HS-5 (cell line): ENCODE measurements at places on chromosomes 12 and 14.
A peak's percentile ranks its signal among the peaks of the same experiment; 100 is the strongest.

DNA sequence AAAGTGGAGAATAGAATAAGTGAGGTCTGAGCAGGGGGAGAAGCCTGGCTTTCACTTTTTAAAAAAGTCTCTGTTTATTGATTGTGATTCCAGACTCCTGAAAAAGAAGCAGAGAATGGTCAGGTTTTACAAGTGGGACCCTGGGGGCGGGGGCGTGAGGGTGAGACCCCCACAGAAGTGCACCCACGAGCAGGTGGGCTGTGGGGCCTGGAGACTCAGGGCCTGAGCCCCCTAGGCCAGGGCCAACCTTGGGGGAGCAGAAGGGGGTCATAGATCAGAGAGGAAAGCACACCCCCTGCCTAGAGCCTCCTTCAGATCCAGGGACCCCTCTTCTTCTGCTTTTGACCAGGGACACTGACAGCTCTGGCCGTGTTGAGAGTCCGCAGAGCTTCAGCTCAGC, 180.3 kb downstream of the ADGRD1 start:
- no peak for DNase-seq

- no peak for DNase-seq
These were observed 33.0 kb downstream of the IQSEC3 start for GRCh38 chr12:99605-100004.

GRCh38 chr14:36424478-36425102, 95.4 kb downstream of the NKX2-1 start:
- no peak for DNase-seq

- DNase-seq: peak; percentile 15
These were observed 103.3 kb downstream of the RBM19 start for GRCh38 chr12:113862590-113863454.

GRCh38 chr14:26204728-26205479, 392.9 kb downstream of the NOVA1 start:
- no peak for DNase-seq

DNA sequence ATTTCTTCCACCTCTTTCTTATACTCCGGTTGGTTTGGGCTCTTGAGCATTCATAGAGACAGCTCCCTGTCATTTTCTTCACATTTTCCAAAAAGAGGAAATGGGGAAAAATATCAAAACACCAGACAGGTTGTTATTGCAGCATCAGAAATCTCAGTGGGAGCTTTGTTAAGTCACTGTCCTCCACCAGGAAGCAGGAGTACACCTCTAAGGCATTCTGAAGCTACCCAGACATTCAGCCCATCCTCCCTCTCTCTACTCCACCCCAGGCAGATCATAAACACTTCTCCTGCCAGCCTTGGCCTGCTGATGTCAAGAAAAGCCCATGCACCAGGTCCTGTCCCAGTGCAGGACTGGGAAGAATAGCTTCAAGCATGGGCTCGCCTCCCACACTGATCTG, 1198.3 kb downstream of the VRK1 start:
- DNase-seq: no peak

- no peak for DNase-seq
These were observed 1123.6 kb upstream of the SEL1L start for GRCh38 chr14:82657186-82657675.

GRCh38 chr12:106091446-106091820, 47.3 kb downstream of the NUAK1 start:
- no peak for DNase-seq

GRCh38 chr14:104993808-104994591, 8.4 kb downstream of the CLBA1 start:
- DNase-seq: no peak

DNA sequence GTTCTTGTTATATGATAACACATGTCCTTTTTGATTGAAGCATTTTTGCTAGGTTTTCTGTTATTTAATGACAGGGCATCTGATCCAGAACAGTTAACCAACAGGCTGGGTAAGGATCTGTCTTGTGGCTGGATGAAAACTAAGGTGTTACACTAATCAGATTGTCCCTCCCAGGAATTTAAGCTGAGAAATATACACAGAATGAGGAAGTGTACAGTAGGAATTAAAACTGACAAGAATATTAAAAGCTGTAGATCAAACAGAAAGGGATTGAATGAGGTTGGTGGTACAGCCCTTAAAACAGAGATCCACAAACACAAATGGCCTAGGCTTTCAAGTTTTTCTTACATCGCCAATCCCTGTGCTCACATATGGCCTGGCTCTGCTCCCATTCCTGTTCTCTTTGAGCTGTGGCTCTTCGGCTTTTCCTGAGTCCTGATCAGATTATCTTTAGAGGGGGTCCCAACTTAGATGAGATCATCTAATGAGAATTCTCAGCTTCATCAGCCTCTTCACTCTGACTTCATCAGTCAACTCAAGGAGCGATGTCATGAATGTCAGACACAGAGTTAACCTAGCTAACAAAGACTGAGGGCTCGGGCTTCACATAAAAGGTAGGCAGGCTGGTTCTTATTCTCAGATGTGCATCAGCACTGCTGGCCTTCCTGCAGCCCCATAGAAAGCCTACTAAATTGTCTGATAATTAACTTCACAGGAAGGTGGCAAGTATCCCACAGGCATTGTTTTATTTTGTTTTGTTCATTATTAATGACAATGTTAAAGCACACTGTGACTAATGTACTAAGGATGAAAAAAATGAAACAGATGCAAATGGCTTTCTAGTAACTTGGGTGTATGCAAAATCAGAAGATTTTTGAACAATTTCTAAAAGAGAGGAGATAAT, 11.4 kb downstream of the PYGL start:
- no peak for DNase-seq

GRCh38 chr14:68442828-68443629, 349.8 kb downstream of the ZFP36L1 start:
- DNase-seq: no peak

- DNase-seq: no peak
These were observed 524 bp downstream of the KMT5A start for GRCh38 chr12:123384318-123384993.

GRCh38 chr12:126219654-126220279, 1154.5 kb downstream of the AACS start:
- DNase-seq: peak; percentile 37

GRCh38 chr12:1540690-1541089, 53.7 kb downstream of the FBXL14 start:
- no peak for DNase-seq

DNA sequence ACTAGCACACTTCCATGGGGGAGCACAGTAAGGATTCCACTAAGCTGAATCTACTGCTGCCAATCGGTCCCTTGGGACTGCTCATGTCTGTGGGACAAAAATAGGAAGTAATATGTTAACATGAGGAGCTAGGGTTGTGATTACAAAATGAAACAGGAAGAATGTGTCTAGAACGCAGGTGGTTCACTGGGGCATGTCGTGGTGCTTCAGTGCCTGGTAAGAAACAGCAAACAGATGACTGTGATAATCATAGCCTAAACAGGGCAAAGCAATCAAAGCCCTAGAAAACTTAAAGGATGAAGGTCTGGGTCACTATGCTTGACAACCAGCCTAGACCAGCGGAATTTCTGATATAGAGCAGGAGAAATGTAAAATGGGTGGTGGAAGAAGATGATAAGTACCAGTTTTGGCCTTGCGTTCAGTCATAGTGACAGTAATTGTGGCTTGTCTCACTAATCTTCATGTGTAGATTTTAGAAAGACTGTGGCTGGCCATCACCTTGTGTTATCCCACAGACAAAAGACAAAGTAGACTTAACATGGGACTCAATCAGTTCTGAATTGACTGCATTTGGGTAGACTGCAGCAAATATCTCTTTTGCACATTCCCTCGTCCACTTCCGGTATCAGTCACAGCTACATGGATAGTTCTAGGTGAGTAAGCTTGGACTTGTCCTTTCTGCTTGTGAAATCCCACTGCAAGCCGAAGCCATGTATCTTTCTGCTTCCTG, 51.4 kb downstream of the WASHC3 start:
- no peak for DNase-seq

GRCh38 chr12:98741556-98742265, 96.6 kb downstream of the APAF1 start:
- DNase-seq: no peak

DNA sequence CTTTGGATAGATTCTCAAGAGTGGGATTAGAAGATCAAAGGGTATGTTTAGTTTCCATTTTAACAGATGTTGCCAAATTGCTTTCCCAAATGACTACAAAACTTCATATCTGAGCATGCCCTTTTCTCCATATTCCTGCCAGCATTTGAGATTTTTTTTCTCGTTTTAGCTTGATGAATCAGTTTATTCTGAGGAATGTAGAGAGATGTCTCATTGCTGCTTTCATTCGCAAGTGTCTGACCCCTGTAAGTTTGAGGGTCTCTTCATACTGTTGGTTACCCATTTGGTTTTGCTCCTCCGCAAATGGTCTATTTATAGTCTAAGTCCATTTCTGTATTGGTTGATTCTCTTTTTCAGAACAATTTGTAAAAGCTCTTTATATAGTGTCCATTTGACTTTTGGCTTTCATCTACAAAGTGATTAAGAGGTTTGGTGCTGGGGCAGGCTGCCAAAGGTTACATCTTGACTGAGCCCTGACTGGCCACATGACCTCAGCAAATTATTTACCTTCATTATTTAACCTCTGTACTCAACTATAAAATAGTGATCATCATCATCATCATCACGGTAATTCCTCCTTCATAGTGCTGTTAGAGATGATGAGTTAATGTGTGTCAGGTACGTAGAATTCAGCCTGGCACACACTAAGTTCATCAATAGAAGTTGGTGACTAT, 33.6 kb downstream of the HCAR2 start:
- peak; percentile 86 for DNase-seq

DNA sequence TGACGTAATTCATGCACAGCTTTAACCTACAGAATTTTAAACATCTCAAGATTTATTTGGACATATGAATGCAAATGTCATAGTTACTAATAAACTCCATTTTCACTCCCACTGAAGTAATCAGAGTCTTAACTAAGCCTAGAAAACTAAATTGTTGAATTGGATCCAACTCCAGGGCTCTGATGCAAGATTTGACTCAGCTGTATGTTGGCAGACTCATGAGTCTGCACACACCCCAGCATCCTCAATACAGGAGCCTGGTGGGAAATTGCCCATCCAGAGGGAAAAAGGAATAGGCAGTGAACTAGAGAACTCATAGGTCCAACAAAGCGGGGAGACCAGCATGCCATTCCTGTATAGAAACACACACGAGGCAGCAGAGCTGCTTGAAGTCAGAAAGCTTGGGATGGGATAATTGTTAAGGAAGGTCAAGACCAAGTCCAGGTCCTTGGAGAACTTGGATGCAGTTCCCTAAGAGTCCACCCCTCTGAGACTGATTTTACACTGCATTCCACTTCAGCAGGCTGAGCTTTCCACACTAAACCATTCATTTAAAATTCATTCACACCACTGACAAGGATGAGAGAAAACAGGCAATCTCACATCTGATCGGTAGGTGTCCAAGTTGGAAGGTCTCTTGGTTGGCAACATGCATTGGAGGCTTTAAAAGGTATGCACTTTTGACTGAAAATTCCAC, 14.4 kb downstream of the TMTC1 start:
- DNase-seq: peak; percentile 84

GRCh38 chr12:11998944-11999315, 71.8 kb upstream of the BCL2L14 start:
- no peak for DNase-seq

GRCh38 chr12:14871247-14871646, 14.4 kb downstream of the MGP start:
- DNase-seq: no peak

DNA sequence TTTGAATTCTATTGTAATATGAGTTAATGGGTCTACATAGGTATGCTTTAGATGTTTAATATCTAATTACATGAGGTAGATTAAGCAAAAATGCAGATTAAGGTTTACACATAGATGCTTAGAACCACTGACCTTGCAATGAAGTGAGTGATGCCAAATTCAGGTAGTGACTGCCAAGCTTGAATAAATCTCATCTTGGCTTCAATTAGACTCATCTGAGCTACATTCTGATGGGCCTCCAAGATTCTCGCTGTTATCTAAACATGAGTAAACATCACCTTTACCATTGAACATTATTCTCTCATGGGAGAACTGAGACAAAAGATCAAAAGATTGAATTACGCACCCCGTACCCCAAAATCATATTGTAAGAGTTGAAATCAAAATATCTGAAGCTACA, 68.8 kb upstream of the GNPNAT1 start:
- DNase-seq: no peak

DNA sequence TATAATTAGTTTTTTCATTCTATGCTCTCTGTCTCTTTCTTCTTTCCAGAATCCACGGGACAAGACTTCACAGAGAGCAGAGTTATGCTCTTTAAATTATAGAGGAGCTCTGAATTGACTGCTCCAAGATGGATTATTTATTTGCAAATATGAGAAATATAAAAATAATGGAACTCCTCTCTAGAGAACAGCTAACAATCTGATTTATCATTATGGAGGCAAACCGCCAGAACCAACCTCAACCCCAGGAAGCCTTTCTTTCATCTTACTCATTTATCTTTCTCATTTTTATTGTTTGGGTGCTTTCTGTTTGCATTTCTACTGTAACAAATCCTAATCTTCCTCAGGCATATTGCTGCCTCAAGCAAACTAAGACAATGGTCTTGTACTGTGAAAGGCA, 216.5 kb downstream of the C12orf50 start:
- DNase-seq: no peak

DNA sequence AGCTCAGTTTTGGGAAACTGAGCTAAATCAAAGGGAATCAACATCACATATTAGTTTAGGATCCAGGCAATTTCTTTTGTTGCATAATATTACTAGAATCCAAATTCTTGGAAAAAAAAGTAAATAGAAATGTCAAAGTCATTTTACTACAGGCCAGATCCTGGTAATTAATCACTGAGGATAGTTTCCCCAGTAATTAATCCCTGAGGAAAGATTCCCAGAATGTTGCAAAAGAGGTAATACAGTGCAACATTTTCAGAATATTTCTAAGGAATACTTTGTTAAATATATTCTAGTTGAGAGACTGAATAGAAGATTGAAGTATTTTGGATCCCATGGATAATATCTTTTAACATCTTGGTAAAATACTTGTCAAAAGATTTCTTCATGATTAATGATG, 207.0 kb upstream of the GARIN2 start:
- no peak for DNase-seq

- no peak for DNase-seq
These were observed 5.8 kb downstream of the CTDSP2 start for GRCh38 chr12:57840726-57841125.

GRCh38 chr12:110957159-110957558, 36.8 kb upstream of the MYL2 start:
- no peak for DNase-seq

GRCh38 chr12:67988601-67989021, 636 bp upstream of the IFNG-AS1 start:
- DNase-seq: no peak

DNA sequence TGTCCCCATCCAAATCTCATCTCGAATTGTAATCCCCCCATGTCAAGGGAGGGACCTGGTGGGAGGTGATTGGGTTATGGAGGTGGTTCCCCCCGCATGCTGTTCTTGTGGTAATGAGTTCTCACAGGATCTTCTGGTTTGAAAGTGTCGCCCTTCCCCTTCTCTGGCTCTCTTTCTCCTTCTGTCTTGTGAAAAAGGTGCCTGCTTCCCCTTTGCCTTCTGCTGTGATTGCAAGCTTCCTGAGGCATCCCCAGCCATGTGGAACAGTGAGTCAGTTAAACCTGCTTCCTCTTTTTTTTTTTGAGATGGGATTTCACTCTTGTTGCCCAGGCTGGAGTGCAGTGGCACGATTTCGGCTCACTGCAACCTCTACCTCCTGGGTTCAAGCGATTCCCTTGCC, 104.0 kb downstream of the CCDC91 start:
- no peak for DNase-seq
